ENCODE measurements at places on chromosomes 2 and 18.

DNA sequence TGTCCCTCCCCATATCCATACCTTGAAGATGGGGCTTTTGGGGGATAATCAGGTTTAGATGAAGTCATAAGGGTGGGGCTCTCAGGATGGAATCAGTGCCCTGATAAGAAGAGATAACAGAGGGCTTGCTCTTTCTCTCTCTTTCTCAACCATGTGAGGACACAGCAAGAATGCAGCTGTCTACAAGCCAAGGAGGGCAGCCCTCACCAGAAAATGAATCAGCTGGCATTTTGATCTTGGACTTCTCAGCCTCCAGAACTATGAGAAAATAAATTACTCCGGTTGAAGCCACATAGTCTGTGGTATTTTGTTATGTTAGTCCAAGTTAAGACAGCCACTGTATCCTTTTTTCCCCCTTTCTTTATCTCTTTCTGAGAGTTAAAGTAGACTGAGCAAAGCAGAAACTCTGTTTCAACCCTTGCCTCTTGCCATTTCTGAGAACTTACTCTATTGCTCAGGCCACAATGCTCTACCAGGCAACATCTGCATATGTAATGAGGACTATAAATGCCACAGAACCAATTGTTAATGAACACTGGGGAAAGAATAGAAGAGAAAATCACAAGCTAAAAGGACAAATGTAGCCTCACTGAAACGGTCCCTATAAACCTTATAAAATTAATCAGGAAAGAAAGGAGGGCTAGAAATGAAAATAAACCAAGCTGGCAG, 56.9 kb downstream of the SRBD1 start:
- DNase-seq, result peak; percentile 20

DNA sequence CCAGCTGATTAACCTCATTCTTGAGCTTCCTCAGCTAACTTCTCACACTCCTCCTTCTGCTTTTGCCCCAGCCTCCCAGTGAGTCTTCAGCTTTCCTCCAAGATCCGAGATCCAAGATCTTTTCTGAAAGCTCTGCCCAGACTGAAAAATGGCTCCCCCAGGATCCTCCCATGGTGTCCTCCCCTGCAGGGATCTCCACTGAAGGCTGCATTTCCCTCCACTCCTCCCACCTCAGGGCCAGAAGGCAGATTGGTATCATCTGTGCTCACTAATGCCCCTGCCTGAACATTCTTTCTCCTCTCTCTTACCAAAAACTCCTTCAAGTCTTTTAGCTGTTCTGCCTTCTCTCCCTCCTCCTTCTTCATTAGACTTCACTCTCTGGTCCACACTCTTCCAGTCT, 6.1 kb upstream of the FOXI3 start:
- no peak for DNase-seq

- DNase-seq, result no peak
Measured at GRCh38 chr2:111235192-111236015, 114.7 kb downstream of the BCL2L11 start.

GRCh38 chr18:45467293-45467692, 148.0 kb upstream of the SLC14A2 start:
- DNase-seq, result no peak

DNA sequence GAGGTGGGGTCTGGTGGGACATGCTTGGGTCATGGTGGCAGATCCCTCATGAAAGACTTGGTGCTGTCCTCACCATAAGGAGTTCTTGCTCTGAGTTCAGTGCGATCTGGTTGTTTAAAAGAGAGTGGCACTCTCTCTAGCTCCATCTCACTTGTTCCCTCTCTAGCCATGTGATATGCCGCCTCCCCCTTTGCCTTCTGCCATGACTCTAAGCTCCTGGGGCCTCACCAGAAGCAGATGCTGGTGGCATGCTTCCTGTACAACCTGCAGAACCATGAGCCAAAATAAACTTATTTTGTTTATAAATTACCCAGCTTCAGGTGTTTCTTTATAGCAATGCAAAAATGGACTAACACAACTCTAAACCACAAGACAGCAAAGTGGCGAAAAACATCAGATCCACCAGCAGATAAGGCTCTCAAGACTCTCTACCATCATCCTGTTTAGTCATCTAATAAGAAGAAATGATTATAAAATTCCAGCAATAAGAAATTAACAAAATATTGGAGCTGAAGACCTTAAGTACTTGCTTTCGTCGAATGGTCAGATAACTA, 75.5 kb downstream of the OLA1 start:
- no peak for DNase-seq

DNA sequence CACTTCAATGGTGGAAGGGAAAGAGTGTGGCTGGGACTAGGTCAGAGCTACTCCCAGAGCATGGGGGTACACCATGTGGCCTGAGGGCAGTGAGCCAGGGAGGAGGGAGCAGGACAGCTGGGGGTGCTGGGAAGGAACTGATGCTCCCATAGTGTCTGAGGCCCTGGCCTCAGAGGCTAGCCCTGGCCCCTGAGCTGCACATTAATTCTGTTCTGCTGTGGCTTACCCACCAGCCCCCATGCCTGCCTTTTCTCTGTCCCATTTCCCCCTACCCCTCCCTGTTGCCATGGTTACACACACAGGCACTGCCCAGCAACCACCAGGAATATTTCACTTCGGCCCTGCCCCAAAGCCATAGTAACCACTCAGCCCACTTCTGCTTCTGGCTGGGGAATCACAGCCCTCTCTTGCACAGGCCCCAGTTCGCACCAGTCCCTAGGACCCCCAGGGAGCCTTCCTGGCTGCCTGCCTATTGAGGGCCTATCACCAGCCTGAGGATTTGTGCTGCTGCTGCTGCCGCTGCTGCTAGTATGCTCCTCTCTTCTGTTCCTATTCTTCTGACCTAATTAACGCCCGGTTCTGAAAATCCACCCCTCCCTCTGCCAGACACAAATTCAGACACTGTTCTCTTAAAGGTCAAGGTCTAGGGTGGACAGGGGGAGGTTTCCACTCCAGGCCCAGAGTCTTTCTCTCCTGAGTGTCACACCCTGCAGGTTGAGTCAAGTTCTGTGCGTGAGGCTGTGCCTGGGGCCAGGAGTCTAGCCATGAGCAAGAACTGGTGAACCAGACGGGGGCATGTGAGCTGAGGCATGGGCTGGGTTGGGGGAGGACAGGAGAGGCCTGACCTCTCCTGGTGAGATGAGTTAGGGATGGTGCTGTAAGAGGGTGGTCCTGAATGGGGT, 87.1 kb upstream of the MCFD2 start:
- peak; percentile 16 for DNase-seq

- no peak for DNase-seq
Measured at GRCh38 chr2:55530539-55531081, 11.1 kb downstream of the CFAP36 start.

DNA sequence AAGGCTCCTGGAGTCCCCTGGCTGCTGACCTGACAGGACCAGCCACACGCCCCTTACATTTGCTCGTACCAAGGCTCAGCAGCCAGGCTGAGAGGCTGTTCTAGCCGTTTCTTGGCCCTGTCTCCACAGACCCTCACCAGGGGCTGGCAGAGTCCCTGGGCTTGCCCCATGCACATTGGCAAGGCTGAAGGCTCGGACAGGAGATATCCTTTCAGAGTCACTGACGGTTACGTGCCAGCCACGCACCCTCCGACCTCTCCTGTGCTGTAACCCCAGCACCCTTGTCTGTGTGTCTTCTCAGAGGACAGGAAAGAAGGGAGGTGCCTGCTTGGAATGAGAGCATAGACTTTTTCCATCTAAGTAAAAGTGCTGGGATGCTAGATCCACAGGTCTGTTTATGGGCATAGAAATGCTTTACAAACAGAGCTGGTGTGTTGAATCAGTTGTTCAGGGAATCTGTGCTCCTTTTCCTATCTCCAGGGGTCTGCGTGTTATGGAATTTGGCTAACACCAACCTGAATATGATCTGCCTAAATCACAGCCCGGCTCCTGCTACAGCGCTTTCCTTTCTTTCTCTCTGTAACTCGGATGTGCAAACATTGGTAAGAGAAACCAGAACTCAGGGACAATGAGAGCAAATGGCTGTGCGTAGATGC, 41.0 kb downstream of the COPS8 start:
- no peak for DNase-seq

DNA sequence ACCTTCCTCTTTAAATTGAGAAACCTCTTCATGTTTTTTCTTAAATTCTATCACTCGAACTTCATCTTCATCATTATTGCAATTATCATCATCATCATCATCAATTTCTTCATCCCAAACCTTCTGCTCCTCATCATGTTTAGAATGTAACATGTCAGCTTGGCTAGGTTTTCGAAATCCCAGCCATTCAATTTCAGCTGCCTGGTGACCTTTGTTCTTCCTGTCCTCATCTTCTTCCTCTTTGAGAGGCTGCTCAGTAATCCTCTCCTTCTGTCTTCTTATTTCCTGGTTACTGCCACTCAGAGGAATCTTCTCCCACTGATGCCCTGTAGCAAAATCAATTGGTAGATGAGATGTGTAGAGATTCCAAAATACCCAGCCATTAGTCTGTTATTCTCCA, 4.2 kb downstream of the ERMN start:
- no peak for DNase-seq

- DNase-seq, result no peak
Measured at GRCh38 chr2:17749753-17750438, 3.7 kb downstream of the SMC6 start.
